ENCODE measurements at places on chromosomes 3 and 15. TPM values are rescaled to one million over a fixed set of nuclear protein-coding genes. Genes with fewer than 3 reads are reported as not detected.

The DPPA2 gene
- total RNA-seq, result not detected

The ANKRD28 gene
- 19.7 TPM for total RNA-seq

The FANCD2OS gene
- not detected for total RNA-seq

- H3K4me3 ChIP-seq, result no peak overlapping the region
- no peak overlapping the region for H3K27ac ChIP-seq
- no peaks in the 10 kb centered on the region for H3K4me1 ChIP-seq
Observed at GRCh38 chr3:55471522-55472280, 15.4 kb downstream of the WNT5A start.

DNA sequence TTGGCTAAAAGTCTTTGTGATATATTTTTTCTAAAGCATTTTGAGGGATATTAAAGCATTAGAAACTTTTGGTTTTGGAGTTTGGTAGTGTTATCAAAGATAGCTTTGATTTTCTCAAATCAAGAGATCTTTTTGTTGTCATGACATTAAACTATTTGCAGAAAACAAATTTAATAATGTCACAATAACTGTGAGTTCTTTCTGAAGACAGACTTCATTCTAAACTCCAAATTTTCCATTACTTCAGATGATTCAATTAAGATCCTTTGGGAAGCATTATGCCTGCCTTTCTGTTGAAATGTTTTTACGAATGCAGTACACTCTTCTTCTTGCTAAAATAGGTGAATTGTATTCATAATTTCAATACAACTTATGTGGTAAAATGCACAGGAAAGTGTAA is 145.4 kb downstream of the ALCAM start:
- H3K4me3 ChIP-seq, result no peak overlapping the region
- no peaks in the 10 kb centered on the region for H3K36me3 ChIP-seq
- DNase-seq, result no peak
- no peak overlapping the region for H3K27ac ChIP-seq
- H3K4me1 ChIP-seq, result no peaks in the 10 kb centered on the region
- no peaks in the 10 kb centered on the region for H3K27me3 ChIP-seq

All from ascending aorta (tissue), 2 donors.